NCI-H2081 (cell line): ENCODE measurements at places on chromosomes 6 and 20.

DNA sequence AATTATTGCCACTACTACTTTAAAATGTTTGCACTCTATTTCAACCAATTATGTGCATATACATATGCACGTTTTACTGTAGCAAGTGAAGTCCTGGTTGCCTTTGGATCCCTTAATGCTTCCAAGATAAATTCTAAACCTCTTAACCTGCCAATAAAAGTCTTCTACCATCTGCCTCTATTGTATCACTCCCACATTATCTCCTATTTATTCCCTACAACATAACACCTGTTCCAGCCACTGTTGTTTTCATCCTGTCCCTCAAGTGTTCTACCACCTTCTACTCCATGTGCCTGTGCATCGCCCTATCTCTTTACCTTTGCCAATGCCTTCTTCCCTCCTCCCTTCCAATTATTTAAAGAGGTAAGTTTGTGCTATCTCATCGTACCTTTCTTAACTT, 499.0 kb upstream of the RNF217 start:
- DNase-seq, result peak; percentile 84

GRCh38 chr6:72742001-72742673, 120.3 kb downstream of the KCNQ5 start:
- no peak for DNase-seq

- no peak for DNase-seq
These were observed 97.9 kb upstream of the MTHFD1L start for GRCh38 chr6:150767571-150768018.

GRCh38 chr6:114940181-114940580, 597.4 kb upstream of the HS3ST5 start:
- DNase-seq, result no peak

DNA sequence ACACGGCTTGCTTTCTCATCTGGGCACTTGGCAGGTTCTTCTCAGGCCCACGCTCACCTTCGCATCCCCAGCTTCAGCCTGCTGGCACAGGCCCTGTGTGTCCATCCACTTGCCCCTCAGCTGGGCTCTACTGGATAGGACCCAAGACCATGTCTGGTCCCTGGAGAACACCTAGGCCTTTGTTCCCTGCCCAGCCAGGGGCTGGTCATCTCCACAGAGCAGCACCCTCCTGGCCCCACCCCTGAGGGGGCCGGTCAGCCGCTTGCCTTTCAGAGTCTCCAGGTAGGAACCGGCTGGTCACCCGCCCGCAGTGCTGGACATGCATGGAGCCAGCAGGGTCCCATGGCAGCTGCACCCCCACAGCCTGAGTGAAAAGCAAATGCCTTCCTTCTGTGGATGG, 191.2 kb downstream of the SYNDIG1 start:
- DNase-seq, result no peak

- DNase-seq, result no peak
These were observed 33.2 kb upstream of the TAF8 start for GRCh38 chr6:42017021-42017643.

DNA sequence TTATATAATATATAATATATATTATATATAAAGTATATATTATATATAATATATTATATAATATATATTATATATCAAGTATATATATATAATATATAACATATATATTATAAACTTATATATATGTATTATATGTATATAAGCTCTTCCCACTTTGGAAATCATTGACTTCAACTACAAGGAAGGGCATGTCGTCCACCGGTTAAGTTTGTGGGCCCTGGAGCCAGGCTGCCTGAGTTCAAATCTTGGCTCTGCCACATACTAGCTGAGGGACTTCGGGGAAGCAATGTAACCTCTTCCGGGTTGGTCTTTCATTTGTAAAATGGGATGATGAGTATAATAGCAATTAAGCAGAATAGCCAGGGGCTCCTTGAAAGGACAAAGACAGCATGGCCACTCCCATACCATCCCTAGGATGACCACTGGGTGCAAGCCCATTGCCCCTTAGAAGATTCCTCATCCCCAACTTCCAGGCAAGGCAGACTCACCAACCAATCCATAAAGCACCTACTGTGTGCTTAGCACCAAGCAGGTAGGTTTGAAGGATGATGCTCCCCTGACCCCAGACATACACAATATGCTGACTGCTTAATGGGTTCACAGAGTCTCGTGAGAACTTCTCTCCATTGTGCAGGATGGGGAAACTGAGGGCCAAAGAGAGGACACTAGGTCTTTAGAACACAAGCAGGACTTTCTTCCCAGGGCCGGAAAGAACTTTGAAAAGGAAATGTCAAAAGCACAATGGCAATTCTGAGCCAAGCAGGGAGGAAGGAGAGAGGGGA, 163.2 kb downstream of the MRPL14 start:
- DNase-seq, result no peak

- DNase-seq, result no peak
These were observed 132.4 kb downstream of the BCAS1 start for GRCh38 chr20:53937929-53938367.
